HT1080 (cell line): ENCODE measurements at places on chromosomes 2 and 18. TPM values are rescaled to one million over a fixed set of nuclear protein-coding genes. Genes with fewer than 3 reads are reported as not detected.

Gene CFAP65
- not detected in 2 replicates for total RNA-seq

Gene SERPINB11
- total RNA-seq, result not detected in 2 replicates

Gene LBX2
- 0.84 and 4.0 TPM in 2 replicates for total RNA-seq

Gene PPP1R1C
- total RNA-seq, result not detected in 2 replicates

Gene MFSD2B
- total RNA-seq, result 0.07 TPM in 1 of 2 replicates, not detected in the other

Gene EFHD1
- total RNA-seq, result not detected in 2 replicates

Gene COLEC12
- not detected in 2 replicates for total RNA-seq
